HuH-7 (cell line): ENCODE measurements at places on chromosomes 5 and 9.

- DNase-seq, result no peak
Observed at GRCh38 chr9:7965063-7965462, 165.5 kb upstream of the DMAC1 start.

- DNase-seq, result no peak
Observed at GRCh38 chr5:97501965-97502305, 318.9 kb upstream of the RIOK2 start.

DNA sequence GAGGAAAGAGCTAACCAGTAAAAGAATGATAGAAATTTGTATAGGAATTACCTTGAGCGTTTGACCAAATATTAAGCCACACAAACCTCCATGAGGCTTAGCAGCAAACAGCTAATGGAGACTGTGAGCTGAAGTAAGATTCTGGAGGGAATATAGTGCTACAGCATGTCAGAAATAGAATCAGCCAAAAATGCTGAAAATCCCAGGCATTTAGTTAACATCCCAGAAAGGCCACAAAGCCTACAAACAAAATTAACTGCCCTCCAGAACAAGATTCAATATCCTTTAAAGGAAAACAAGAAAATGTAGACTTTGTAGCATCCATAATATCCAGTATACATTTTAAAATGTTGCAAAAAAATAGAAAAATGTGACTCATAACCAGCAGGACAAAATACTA lies 257.8 kb upstream of the TUSC1 start:
- DNase-seq, result no peak

GRCh38 chr9:123402981-123403509 lies 47.0 kb downstream of the CRB2 start:
- DNase-seq, result no peak

GRCh38 chr5:173786286-173787187 lies 101.6 kb upstream of the CPEB4 start:
- DNase-seq, result no peak

DNA sequence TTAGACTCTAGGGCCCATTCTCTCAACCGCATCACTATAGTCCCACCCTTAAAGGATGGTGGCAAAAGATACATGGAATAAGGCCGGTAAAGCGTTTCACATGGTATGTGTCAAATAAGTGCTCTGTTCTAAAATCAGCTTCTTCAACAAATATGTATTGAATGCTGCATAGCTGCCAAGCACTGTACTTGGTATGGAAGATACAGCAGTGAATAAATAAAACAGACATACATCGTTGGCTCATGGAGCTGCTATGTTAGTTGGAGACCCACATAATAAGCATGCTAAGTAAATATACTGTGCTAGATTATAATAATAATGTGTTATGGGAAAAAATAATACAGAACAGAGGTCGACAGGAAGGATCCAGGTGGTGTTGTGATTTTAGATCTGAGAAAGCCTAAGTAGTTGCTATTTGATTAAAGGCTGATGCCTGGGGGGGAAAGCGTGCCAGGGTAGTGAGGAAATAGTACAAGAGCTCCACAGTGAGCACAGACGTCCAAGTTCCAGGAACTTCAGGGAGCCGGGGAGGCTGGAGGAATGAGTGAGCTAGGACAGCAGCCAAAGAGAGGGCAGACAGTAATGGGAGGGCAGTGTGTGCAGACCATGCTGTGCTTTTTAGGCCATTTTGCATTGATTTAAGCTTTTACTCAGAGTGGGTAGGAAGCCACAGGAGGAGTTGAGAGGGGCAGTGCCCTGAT lies 93.7 kb downstream of the JAKMIP2 start:
- no peak for DNase-seq

DNA sequence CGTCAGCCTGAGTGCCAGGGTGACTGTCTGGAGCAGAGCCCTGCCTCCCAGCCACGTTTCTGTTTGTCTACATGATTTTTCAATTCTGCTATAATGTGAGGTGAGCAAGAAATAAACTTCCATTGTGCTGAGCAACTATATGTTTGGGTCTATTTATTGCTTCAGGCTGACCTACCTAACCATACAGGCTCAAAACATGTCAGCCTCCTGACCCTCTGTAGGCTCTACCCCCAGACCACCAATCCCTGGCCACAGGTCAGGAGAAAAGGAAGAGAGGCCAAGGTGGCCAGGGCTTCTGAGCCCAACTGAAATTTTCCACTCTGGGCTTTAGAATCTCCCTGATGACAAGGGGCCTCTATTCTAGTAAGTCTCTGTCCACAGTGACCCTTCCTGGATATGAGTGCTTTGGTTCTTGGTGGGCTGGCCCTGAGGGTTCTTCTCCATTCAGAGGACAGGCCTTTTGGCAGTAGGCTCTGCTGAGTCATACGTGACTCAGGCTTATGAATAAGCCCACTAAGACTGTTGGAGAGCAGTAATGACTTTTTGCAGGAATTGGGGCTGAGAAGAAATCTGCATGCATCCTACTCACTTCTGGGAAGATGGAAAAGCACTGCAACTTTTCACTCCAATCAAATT lies 117.2 kb upstream of the TBCA start:
- DNase-seq, result no peak

GRCh38 chr9:33161011-33161588 lies 6.0 kb downstream of the B4GALT1 start:
- no peak for DNase-seq

GRCh38 chr5:155017610-155018009 lies 4.1 kb downstream of the KIF4B start:
- no peak for DNase-seq

DNA sequence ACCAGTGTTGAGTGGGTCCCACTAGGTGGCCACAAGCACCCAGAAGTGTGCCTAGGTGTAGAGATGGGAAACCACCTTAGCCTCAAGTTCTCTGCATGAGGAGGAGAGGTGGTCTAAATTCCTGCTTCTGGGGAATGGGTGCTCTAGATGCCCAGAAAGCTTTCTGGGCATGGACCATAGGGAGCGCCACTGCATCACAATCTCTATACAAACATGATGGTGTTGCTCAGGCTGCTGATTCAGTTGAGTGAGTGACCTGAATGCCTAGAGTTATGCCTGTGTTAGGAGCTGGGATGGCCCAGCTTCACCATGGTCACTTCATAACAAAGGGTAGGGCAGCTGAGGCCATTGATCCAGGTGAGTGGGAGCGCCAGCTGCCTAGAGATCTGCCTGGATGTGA lies 667.9 kb upstream of the ARRDC3 start:
- DNase-seq, result peak; percentile 0

DNA sequence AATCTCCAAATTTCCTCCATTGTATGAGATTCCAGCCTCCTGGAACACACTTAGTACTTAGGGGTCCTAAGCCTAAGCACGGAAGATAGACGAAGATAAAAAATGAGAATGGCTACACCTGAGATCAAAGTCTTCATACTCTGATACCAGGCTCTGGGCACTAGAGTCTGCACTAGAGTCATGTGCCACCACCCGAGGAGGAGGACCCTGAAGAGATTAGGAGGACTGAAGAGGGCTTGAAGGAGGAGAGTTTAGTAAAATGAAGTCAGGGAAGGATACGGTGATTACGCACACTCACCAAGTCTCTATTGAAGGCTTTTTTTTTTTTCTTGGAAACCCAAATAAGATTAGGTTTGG lies 573 bp upstream of the SPATA24 start:
- no peak for DNase-seq

GRCh38 chr5:93277051-93277450 lies 304.0 kb downstream of the NR2F1-AS1 start:
- DNase-seq, result no peak

DNA sequence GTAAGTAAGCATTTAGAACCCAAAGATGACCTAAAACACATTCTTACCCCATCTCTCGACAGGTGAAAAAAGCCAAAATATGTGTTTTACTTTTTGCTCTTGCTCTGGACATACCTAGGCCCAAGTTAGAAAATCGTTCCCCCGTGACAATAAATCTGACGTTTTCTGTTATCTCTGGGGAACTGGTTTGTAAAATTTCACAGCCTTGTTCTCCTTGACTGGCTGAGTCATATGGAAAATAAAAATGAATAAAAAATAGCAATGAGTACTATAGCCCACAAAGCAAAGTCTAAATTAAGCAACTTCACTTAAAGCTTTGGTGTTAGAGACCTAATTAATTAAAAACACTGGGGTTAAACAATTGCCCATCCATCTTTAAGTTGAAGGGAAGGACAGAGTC lies 286.9 kb upstream of the CLINT1 start:
- no peak for DNase-seq

- peak; percentile 44 for DNase-seq
Observed at GRCh38 chr5:102153003-102153759, 142.9 kb downstream of the SLCO4C1 start.

- no peak for DNase-seq
Observed at GRCh38 chr5:162230348-162230747, 162.8 kb downstream of the GABRG2 start.

- no peak for DNase-seq
Observed at GRCh38 chr5:124401476-124402143, 344.8 kb downstream of the ZNF608 start.

DNA sequence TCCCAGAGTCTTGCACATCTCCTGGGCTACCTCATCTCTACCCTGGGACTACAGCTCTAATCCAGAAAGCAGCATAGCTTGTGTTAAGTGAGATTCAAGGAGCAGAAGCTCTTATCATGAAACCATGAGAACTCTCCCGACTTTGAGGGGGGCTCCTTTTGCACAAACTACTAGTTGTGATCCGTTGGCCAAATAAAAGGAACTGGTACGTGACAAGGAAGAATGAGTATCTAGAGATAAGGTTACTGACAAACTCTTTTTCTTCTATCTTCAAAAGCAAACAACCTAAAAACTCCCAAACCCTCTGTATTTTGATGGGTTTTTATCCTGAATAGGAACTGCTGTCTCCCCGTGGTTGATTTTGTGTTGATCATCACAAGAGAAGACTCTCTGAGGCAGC lies 168.5 kb downstream of the SLC24A2 start:
- no peak for DNase-seq

DNA sequence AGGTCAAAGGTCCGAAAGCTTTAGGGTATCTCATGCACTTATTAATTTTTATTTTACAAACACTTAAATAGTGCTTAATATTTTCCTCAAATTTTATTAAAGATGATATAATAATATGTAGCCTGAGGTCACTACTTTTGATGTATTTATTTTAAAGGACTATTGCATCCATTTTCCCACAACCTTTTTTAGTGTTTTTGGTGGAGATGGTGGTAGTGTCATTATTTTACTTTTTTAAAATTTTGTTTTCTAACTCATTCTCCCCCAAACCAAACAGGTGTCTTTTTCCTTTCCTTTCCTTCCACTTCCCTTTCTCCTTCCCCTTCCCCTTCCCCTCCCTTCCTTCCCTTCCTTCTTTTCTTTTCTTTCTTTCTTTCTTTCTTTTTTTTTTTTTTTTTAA lies 328.6 kb downstream of the CYLC2 start:
- DNase-seq, result no peak

GRCh38 chr9:78807286-78807685 lies 510.4 kb downstream of the PSAT1 start:
- no peak for DNase-seq

DNA sequence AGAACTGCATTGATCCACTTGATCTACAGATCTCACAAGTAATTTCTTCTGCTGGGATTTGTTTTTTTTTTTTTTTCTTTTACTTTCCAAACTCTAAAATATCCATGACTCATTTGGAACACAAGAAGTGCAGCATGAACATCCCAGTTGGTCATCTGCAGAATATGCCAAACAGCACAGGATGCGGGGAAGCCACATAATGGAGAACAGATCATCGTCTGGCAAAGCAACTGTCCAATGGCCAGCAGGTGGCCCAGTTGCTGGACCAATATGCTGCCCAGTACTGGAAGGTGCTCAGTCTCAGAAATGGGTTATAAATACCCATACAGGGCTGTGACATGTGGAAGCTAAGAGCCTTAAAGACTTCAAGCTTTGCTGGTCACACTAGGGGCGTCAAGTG lies 221.3 kb upstream of the TAS2R1 start:
- no peak for DNase-seq

DNA sequence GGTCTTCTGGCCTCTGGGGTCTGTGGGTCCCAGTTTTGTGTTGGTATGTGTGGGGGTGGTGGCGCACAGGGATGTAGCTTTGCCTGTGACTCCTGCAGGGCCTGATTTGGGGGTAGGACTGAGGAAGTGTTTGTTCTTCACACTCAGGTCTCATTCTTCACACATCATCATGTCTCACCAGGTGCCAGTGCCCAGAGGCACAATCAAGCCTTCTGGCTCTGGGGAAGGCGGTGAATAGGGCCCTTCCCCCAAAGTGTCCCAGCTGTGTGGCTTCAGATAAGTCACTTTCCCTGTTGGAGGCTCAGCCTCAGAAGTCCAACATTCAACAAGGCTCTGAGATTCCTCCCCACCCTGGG lies 5.1 kb downstream of the DBN1 start:
- no peak for DNase-seq

DNA sequence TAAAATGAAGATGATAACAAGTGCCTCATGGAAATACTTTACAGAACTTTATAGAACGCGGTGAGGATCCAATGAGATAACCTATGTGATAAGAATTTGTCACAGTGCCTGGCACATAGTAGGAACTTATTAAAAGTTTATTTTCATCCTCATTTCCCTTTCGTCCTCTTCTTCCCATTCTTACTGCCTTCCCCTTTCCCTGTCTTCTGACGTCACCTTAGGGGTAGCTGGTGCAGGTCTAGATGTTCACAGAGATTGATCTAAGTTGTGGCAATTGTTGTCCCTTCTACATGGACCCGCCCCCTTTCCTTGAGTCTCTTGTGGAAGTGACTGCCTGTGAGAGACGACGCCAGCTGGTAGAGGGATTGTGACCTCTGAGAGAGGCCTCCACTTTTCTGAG lies 46.5 kb upstream of the NTRK2 start:
- DNase-seq, result no peak
